Right forelimb (tissue), 1 donor: ENCODE measurements at places on chromosomes 1 and 21.

DNA sequence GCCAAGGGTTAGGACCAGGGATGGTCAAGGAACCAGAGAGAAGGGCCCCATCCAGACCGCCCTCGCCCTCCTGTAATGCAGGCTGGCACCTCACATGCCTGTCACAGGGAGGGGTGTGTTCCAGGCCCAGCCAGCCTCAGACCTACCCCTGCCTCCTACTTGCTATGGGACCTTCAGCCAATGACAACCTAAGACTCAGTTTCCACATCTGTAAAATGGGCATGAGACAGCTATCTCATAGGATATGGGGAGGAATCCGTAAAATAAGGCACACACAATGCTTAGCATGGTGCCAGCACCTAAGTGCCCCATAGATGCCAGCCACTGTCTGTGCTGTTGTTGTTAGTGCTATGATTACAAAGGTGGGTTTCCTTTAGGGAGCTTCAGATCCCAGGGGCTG is 7.9 kb downstream of the KIF17 start:
- DNase-seq = no peak

- no peak for DNase-seq
Measured at GRCh38 chr1:190046231-190046630, 431.4 kb downstream of the BRINP3 start.

DNA sequence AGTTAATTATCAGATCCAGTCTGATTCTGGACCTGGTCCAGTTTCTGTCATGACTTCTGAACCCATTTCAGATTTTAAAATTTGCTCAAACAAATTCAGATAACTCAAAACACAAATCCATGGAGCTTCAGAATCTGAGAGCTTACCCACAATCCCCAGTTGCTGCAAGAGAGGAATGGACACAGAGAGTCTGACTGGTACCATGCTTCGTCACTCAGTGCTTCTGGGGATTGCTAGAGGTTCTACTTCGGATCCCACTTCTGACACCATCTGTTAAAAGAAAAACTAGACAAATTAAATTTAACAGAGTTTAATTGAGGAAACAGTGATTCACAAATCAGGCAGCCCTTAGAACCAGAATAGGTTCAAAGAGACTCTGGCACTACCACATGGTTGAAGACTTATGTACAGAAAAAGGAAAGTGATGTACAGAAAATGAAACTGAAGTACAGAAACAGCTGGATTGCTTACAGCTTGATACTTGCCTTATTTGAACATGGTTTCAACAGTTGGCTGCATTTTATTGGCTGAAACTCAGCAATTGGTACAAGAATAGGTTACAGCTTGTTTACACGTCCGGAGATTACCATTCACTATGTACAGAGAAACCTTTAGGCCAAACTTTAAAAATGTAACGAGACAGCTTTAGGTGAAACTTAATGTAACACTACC is 60.7 kb upstream of the TEKT2 start:
- DNase-seq = no peak

DNA sequence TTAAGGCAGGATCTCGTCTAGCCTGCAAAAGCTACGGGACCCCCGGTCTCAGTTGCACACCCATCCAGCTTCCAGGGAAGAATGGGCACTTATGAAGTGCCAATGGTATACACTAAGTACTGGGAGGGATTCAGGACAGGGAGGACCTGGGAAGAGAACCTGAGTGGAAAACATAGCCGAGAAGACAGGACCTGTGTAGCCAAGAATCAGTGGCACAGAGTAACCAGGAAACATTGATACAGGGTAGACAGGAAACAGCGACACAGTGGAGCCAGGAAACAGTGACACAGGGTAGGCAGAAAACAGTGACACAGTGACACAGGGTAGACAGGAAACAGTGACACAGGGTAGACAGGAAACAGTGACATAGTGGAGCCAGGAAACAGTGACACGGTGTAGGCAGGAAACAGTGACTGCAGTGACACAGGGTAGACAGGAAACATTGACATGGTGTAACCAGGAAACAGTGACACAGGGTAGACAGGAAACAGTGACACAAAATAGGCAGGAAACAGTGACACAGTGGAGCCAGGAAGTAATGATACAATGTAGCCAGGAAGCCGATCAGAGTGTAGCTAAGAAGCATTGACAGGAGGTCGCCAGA is 138.0 kb upstream of the ARHGEF16 start:
- DNase-seq = no peak
